ENCODE measurements at places on chromosomes 12 and 14.

DNA sequence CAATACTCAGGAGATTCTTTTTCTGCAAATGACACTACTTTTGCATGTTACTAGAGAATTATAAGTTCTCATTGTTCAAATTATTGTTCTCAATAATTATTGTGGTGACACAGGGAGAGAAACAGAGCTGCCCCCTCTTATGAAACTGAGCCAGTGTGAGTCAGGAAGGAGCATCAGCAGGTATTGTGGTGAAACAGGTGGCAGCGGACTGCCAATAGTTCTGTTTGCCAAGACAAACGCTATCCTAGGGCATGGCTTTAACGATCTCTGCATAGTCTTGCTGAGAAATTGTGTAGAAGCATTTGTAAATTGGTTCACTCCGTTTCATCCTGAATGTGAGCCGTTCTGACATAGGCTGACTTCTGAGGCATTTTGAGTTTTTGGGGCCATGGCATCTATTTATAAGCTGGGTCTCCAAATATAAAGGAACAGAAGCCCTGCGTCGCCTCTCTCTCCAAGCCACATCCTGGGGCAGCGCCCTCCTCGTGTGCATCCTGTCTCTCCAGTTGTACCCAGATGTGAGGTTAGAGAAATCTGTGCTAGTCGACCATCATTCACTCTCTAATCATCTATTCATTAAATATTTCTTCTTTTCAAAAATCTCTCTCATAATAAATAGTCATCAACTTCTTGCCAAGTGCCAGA, 15.8 kb upstream of the PPP4R4 start:
- no peak for DNase-seq

DNA sequence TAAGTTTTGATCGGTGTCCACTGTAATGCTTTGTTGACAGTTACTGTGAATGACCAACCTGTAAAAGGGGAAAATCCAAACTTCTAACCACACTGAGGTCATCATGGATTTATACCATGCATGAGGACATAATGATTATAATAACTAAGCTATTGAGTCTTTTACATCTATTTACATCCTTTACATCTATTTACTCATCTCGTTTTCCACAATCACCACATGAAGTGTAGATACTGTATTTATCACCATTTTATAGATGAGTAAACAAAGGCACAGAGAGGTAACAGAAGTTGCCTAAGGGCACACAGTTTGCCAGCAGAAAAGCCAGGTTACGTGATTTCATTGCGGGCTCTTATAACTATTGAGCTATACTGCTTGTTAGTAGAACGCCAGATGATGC, 27.9 kb upstream of the EID3 start:
- no peak for DNase-seq

- DNase-seq, result no peak
These were observed 125.4 kb downstream of the KIF26A start for GRCh38 chr14:104263675-104264358.

DNA sequence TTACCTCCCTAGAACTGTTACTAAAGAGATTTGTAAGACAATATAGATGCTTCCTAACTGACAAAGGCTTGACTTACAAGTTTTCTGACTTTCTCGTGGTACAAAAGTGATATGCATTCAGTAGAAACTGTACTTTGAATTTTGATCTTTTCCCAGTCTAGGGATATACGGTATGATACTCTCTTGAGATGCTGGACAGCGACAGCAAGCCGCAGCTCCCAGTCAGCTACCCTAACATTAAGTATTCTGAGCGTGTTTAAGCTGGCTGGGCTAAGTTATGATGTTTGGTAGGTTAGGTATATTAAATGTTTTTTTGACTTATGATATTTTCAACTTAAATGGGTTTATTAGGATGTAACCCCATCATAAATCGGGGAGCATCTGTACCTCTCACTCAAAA, 55.2 kb upstream of the CDKL1 start:
- DNase-seq, result no peak

- no peak for DNase-seq
These were observed 18.2 kb upstream of the CLEC2D start for GRCh38 chr12:9651265-9651729.

DNA sequence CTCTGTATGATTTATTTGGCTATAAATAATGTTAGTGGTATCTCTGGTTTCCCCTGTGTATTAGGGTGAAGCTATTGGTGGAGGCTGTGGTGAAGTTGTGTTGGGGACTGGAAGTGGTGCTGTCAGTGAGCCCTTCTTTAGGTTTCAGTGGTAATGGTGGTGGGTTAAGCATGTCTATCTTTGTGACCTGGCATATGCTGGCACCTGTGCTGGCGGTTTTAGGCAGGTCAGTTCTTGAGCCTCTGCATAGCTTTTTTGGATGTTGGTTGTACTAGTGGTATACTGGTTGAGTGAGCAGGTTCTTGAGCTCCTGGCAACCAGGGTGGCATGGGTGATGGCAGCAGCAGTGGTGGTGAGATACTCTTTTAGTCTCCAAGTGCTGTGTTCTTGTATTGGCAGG, 161.9 kb upstream of the CAND1 start:
- no peak for DNase-seq

GRCh38 chr12:112498580-112498979, 79.8 kb downstream of the PTPN11 start:
- no peak for DNase-seq

GRCh38 chr14:63596998-63597658, 44.5 kb downstream of the WDR89 start:
- no peak for DNase-seq

DNA sequence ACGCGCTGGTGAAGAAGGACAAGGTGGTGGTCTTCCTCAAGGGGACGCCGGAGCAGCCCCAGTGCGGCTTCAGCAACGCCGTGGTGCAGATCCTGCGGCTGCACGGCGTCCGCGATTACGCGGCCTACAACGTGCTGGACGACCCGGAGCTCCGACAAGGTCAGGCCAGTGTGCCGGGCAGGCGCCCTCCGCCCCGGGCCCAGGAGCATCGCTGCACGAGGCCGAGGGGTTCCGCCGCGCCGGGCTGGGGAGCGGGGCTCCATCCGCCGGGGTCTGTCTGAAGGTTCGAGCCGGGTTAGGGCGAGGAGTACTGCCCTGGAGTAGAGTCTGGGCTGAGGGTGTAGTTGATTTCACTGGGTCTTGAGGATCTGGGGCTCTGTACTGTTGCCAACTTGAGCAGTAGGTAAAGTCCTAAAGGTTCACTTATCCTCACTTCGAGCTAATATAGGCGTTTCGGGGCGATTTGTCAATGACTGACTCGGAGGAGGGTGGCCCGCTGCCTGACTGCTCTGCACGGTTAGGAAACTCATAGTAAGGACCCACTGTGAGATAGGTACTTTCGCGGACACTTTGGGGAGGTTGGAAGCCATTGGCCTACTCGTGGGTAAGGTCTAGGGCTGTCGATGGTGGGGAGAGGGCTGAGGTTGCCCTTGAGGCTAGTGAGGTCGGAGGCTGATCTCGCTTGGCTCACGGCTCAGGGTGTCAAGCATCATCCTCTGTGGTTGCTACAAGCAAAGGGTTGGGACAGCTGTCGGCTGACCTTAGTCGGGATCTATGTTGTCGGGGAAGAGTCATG, 574 bp downstream of the GLRX5 start:
- no peak for DNase-seq

DNA sequence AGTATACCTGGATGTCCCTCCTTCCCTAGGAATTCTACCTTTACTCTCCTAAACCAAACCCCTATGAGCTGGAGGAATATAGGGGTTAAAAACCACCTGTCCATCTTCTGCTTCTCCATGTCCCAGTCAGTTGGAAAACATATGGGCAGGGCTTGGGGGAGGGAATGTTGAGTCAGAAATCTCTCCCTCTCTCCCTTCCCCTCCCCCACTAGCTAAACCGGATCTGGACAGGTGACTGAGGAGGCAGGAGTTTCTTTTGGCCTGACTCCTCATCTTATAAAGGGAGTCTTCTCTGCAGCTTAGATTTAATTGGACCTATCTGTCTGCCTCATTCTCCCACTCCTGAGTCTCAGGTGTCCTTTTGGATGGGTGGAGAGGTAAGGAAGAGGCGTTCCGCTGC, 6.1 kb downstream of the ERBB3 start:
- DNase-seq, result no peak

DNA sequence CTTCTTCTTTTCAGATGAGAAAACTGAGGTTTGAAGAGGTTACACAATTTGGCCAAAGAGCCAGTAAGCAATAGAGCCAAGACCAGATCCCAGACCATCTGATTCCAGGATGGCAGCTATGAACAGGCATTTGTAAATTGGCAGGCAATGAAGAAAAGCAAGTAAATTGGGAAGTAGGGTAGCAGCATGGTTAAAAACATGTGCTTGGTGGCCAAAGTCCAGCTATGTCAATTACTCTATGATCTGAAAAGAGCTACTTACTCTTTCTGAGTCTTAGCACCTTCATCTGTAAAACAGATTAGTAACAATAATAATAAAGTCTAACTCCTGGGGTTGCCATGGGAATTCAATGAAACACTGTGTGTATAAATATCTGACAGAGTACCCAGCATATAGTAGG, 60.2 kb upstream of the MDM1 start:
- no peak for DNase-seq

DNA sequence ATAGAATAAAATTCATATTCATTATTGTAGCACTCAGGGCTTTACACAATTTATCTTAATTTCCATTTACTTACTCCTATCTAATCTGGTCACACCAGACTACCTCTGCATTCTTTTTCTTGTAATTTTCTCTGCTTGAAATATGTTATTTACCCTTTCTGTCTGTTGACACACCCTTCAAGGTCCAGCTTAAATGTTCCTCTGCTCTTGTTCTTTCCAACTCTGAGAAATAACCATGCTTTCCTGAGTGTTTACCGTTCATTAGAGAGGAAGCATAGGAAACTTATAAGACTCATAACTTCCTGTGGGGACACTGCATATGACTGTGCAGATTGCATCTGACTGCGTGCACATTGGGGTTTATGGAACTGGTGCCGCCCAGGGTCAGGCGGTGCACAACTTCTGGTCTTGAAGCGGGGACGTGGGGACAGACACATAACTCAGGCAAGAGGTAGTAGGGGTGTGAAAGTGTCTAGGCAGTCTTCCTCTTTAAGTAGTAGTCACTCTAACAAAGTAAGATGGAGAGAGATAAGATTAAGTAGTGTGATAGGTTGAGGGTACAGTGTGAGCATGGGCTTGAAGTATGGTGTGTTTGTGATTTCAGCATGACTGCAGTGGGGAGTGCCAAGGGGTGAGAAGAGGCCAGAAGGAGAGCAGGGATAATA, 42.6 kb upstream of the FOXJ2 start:
- no peak for DNase-seq

GRCh38 chr14:68487805-68488590, 304.9 kb downstream of the ZFP36L1 start:
- DNase-seq, result no peak

Data from skeletal muscle cell (primary cell).